ENCODE measurements at places on chromosomes 5 and 9. TPM values are rescaled to one million over a fixed set of nuclear protein-coding genes. Genes with fewer than 3 reads are reported as not detected.

Gene RLN1
- not detected for total RNA-seq

Gene HAVCR1
- 32.1 TPM for total RNA-seq

Gene ERCC8
- total RNA-seq = 12.7 TPM

Gene GALT
- 17.3 TPM for total RNA-seq

Gene SLC22A5
- 41.0 TPM for total RNA-seq

Gene GARIN3
- not detected for total RNA-seq

Gene WDR38
- not detected for total RNA-seq

Gene GRIA1
- not detected for total RNA-seq

Gene SLC25A2
- total RNA-seq = not detected

Gene WNK2
- total RNA-seq = 3.1 TPM

Gene DMGDH
- total RNA-seq = not detected

Gene HTR1A
- not detected for total RNA-seq

Gene SPATA31D4
- not detected for total RNA-seq

Gene LYRM7
- 4.3 TPM for total RNA-seq

Gene PRRX2
- 12.5 TPM for total RNA-seq

Gene PDZD2
- total RNA-seq = 0.19 TPM

Gene PCDHB15
- not detected for total RNA-seq

Gene IRX2
- total RNA-seq = 1.8 TPM

Gene IL31RA
- total RNA-seq = 1.4 TPM

Gene CDH12
- total RNA-seq = not detected

Gene IL4
- total RNA-seq = not detected

Gene CTXN3
- not detected for total RNA-seq

Gene MYOZ3
- not detected for total RNA-seq

Gene GGTA1
- total RNA-seq = not detected

Gene SPINK6
- total RNA-seq = not detected

Gene FBXO38
- 20.4 TPM for total RNA-seq

Gene LOX
- 0.76 TPM for total RNA-seq

Gene GRXCR2
- not detected for total RNA-seq

Gene RETREG1
- 2.8 TPM for total RNA-seq

Gene TAF11L5
- total RNA-seq = not detected

Gene CNTNAP3B
- total RNA-seq = 16.9 TPM

Gene CSF1R
- 0.33 TPM for total RNA-seq

Gene TMEM8B
- 1.8 TPM for total RNA-seq

Gene PCDHGA9
- total RNA-seq = not detected

Gene PCDHGC4
- total RNA-seq = not detected

Gene STKLD1
- 0.85 TPM for total RNA-seq

Gene PCDHA9
- not detected for total RNA-seq

Gene CDH9
- total RNA-seq = not detected

Gene POU5F2
- not detected for total RNA-seq

All from A549 treated with ZK216348 at 1 μM for 4 hours (cell line).